Hematopoietic multipotent progenitor cell (in vitro differentiated cells): ENCODE measurements at places on chromosomes 7 and 10. TPM values are rescaled to one million over a fixed set of nuclear protein-coding genes. Genes with fewer than 3 reads are reported as not detected.

DNA sequence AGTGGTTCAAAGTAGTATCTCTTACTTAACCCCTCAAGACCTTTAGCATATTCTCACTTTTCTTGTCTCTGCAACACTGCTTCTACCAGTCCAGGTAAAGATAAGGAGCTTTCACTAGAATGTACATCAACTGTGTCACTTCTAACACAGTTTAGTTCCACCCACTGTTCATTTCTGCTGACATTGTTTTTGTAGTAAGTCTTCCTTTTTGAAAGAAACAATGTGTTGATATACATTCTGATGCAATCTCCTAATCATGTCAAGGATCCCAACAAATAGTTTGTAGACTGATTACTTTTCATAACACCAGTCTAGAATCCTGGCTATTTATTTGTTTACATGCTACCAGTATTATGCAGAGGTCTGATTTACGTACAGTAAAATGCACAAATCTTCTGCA lies 47.5 kb downstream of the CCSER2 start:
- no peak for DNase-seq

DNA sequence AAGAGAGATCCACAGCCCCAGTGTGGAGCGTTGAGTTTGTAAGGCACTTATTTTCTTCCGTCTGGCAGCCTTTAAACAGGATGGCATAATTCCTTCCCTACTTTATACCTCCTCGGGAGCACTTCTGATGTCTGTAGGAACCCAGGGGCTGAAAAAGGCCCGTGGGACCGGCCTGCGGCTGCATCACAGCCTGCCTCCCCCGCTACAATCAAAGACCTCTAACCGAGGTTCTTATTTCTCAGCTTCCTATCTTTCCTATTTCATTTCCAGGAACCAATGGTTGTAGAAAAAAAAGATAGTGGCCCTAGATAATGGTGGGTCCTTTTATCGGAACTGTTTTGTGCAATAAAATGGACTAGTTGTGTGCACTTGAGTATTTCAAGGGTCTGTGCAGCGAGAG lies 4.1 kb upstream of the CTBP2 start:
- no peak for DNase-seq

Gene PLEKHS1
- not detected for total RNA-seq

- no peak for DNase-seq
Measured at GRCh38 chr10:54094321-54094720, 706.7 kb downstream of the PCDH15 start.

GRCh38 chr10:13139676-13140075 lies 21.7 kb upstream of the MCM10 start:
- DNase-seq = no peak
